ENCODE measurements at places on chromosomes 5 and 9. TPM values are rescaled to one million over a fixed set of nuclear protein-coding genes. Genes with fewer than 3 reads are reported as not detected.

SCGB3A2 gene
- not detected for total RNA-seq

LCP2 gene
- total RNA-seq = 318 TPM

ARHGEF39 gene
- total RNA-seq = not detected

IL3 gene
- total RNA-seq = not detected

FRMD3 gene
- 1.3 TPM for total RNA-seq

SAP30L gene
- 47.5 TPM for total RNA-seq

STK32A gene
- not detected for total RNA-seq

RETREG1 gene
- 26.6 TPM for total RNA-seq

DNA sequence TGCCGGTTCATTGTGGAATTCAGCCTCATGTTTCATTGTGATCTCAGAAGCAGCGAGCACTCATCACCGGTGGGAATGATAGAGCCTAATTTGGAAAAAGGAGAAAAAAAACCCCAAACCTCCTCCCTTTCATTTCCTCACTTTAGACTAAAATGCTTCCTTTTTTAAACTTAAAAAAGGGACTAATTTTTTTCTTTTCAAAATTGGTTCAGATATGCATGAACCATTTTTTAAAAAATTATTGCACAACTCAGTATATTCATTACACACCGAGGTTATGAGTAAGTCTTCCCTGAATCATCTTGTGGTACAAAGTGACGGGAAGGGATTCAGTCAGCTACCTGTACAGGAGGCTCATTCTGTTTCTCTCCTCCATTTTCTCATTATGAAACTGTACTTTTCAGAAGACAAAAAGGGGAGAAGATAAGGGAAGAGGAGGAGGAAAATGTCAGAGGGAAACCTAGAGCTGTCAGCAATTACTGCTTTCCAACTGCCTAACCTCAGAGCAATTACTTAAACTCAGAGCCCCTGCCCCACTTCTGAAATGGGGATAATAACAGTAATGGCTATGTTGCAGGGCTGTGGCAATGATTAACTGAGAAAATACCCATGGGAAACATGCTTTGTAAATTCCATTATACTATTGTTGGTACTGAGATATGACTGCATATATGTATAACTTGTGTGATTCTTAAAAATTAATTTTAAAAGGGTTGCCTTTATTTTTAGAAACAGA, 24.0 kb downstream of the GALNT10 start:
- DNase-seq = no peak

DNA sequence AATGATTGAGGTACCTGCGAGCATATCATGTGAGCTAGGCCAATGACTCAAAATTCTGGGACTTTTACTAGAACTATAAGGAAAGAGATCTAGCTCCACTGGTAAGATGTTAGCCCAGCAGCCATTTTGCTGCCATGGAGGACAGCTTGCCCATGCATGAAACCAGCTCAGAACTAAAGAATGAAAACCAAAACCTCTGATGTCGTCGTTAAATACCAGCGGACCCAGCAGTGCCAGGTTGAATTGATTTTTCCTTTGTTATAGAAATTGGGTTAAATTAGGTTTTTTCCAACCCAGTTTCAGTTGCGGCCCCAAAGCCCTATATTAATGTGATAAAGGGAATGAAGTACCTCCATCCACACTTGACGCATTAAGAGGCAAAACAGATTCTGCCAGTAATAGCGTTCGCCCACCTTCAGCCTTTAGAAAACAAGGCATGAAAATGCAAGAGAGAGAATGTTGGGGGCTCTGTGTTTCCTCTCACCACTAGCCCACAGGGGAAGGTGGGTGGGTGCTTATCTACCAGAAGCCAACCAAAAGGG, 5.5 kb upstream of the ITK start:
- no peak for DNase-seq

- no peak for DNase-seq
These were observed 128.1 kb upstream of the BOD1 start for GRCh38 chr5:173744551-173744950.

DNA sequence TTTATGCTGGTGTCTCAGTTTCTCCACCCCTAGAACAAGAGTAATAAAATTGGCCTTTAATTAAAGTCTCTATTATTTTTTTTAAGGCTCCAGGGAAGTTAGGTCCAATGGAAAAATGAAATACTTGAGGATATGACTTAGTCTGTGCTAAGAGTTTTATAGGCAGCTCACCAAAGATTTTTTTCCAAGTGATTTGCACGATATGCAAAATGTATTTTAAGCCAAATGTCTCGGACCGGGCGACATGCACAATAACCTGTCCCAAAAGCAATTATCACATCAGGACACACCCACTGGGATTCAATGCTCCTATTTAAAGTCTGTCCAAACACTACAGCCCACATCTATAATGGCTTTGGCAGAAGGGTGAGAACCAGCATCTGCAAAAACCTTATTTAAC, 136.1 kb upstream of the ANKH start:
- DNase-seq = no peak

- no peak for DNase-seq
These were observed 8.4 kb upstream of the RUSC2 start for GRCh38 chr9:35481347-35481975.

DNA sequence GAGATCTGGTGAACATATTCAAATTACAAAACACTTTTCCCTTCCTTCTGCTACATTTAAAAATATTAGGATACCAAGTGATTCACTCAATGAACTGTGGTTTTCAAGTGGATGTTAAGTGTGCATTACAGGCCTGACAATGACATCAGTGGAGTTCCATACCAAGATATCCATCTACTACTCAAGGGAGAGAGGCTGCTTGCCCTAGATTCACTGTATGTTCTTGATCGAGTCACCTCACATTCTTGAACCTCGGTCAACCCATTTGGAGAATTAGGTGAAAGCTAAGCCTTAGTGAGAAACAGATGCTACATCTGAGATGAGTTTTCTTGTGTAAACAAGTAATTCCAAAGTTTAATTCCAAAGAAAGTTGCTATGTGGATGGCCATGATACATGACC, 142.2 kb downstream of the FGF10 start:
- no peak for DNase-seq

GRCh38 chr5:135069895-135070657, 36.0 kb upstream of the PITX1 start:
- DNase-seq = no peak

DNA sequence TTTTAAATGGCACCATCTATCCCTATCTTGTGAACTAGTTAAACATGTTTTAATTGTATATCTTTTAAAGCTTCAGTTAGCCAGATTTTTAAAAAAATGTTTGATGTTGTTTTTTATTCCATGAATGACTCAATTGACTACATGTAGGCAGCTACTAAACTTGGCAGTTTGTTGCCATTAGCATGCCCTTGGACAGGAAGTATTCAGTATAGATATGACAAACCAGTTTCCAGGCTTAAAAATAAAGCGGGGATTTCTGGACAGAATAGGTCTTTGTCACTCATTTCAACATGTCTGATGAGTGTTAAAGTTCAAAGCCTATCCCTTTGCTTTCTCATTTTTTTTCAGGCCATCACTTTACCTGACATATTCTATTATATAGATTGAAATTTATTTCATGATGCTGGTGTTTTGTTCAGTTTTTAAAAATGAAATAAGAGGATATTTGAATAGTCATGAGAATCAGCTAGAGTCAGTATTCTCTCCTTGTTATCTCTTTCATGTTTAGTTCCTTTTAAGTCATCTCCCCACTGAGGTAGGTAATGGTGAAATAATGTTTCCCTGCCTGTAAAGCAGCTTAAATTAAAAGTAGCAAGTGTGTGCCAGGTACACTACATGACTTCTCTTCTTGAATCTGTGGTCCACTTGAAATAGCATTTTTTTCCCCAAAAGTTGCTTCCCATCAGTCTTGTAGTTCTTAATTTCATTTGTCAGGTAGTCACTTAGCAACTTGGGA, 11.9 kb downstream of the TNFAIP8 start:
- DNase-seq = no peak

DNA sequence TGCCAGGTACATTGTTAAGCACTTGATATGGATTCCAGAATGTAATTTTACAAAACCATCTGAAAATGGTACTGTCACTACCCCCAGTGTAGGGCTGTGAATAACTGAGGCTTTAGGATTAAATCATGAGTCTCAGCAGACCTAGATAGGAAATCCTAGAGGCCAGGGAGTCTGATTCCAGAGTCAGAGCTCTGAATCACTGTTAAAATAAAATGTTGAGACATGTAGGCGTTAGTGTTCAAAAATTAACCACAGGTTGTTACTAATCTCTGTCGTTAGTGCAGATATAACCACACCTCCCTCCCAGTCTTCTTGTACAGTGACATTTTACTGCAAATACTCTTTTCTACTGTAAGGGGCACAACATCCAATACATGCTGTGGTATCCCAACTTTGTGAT, 1828.8 kb downstream of the MAT2B start:
- no peak for DNase-seq

DNA sequence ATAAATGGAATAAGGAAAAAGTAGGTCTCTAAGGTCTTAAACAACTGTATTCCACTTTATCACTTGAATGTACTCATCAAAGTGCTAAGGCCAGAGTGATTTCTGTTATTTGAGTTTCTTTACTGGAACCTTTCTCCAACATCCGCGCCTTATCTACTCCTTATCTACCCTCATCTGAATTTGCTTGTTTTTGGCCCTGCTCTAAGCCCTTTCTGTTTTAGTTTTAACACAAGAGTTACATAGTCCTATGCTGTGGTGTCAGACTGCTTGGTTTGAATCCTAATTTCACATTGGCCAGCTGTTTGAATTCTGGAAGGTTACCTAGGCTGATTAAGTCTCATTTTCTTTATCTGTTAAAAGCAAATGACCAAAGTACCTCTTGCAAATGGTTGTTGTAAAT, 128.3 kb downstream of the PCSK5 start:
- DNase-seq = no peak

DNA sequence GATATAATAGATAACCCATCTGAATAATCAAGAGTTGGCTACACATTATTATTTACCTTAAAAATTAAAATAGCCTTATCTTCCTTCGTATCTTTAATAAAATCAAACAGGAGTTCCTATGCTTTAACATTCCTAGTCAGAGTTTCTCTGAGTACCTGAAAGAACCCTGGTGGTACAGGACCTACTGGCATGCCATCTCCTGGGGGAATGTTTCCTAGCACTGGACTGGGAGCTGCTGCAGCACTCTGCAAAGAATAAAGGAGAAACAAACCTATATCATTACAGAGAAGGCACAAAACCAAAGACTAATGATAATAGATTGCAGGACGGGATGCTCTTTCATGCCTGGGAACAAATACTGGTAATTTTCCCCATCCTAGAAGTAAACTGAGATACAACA, 119.5 kb upstream of the ACOT12 start:
- DNase-seq = no peak

DNA sequence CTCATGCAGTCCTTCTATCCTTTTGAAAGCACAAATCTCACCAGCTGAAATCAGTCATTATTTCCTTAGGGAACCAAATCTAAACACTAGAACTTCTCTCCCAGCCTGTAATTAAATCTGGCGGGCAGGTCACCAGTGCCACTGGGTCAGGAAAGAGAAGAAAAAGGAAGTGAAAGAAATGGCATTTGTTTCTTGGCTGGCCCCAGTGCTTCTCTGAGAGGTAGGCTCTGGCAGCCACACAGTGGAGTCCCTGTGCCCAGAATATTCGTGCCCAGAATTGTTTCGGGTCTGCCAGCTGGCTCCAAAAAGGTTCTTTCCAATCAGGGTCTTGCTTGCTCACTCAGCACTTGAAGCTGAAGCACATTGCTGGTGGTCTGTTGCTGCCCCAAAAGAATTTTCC, 133.9 kb upstream of the MTAP start:
- DNase-seq = no peak

DNA sequence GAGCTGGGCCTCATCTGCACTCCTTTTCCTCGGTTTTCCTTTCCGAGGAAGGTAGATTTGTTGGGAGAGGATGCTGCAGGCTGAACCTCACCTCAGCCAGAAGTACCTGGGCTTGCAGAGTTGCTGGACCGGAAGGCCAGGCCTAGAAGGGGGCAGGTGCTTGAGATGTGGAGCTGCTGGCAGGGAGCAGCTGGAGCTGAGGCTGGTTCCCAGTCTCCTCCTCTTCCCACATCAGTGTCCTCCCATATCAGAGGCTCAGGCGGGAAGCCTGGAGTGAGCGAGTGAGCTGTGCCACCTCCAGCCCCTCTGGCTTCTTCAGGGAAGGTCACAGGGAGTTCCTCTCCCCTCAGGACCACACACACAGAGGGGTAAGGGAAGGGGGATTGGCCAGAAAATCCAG, 259.4 kb downstream of the GADD45G start:
- DNase-seq = no peak

DNA sequence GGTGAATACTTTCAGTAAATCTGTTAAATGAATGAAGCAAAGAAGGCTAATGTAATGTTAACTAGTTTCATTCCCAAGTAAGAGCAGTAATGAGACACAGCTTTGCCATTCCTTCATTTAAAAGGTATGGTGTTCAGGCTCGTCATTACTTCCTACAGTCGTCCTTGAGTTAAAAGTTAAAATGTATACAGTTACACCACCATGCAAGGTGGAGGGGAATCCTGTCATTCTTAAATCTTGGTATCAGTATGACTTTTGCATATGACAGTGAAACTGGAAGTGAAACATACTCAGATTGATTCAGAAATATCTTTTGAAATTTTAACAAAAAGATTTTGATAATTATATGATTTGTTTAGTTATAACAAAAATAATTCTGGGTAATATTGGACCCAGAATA, 25.9 kb downstream of the MTRR start:
- no peak for DNase-seq

DNA sequence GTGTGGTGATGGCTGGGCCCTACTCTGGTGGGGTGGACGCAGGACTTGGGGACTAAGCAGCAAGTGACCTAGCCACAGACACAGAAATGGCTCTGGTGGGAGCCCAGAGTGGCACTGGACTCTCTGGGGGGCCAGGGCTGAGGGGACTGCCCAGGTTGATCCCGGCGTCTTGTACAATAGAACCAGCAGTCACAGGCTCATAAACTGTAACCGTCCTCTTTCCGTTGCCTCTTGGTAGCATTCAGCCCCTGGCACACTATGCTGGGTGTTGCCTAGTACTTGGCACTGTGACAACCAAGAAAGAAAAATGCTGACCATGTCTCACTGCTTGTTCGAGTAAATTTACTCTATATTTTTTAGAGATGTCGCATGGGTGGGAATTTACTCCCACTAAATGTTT, 80.5 kb downstream of the DAB2IP start:
- DNase-seq = no peak

DNA sequence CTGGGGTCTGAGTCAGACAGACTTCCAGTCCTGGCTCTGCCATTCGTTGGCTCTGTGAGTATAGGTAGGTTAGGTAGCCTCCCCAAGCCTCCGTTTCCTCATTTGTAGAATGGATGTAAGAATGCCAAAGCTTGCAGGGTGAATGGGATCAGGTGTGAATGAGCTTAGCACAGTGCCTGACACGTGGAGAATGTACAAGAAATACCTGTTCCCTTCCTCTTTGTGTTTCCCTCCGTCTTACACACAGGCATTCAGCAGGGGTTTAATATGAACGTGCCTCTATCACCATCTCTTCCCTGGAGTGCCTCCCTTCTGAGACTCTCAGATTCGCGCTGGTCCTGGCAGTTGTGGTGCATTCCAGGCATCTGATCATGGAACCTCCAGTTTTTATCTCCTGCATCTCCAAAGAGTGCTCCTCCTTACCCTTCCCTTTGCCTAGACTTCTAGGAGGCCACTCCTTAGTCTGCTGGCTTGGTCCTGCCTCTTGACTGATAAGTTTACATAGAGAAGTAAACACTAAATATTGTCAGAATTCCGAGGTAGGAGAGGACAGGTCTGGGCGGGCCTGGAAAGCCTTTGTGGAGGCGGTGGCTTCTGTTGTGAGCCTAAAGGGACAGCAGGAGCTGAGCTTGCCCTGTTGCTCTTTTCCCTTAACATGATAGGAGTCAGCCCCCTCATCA, 199.4 kb downstream of the AOPEP start:
- no peak for DNase-seq
